ENCODE measurements at places on chromosomes 2 and 18. TPM values are rescaled to one million over a fixed set of nuclear protein-coding genes. Genes with fewer than 3 reads are reported as not detected.

LRRC30 gene
- not detected for total RNA-seq

EGR4 gene
- total RNA-seq = not detected

MBP gene
- 20.7 TPM for total RNA-seq

MTERF4 gene
- total RNA-seq = 58.0 TPM

C2orf92 gene
- total RNA-seq = 2.9 TPM

TTLL4 gene
- 86.9 TPM for total RNA-seq

GRCh38 chr18:9079818-9080528 is 22.5 kb upstream of the NDUFV2 start:
- no peak overlapping the region for H3K4me3 ChIP-seq
- H3K4me1 ChIP-seq = no peaks in the 10 kb centered on the region

DNA sequence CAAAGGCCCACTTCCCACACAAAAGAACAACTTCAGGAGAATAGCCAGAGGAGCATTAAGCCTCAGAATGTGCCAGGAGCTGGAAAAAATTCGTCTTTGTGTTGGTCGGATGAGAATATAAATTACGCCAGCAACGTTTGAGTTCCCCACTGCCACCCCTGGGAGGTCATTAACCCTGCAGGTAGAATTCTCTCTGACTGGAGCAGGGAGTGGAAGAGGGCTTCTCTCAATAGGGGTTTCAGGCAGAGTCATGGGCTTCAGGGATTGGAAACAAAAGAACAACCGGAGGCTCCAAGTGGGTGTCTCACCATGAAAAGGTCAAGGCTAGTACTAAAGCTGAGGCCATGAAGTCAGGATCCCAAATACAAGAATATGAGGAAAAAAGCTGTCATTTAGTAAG is 69.0 kb upstream of the DDX18 start:
- H3K27ac ChIP-seq = no peak overlapping the region
- H3K36me3 ChIP-seq = no peaks in the 10 kb centered on the region
- no peak overlapping the region for H3K4me3 ChIP-seq
- DNase-seq = peak; percentile 10
- H3K27me3 ChIP-seq = no peaks in the 10 kb centered on the region

GRCh38 chr2:203887677-203888076 is 20.1 kb downstream of the CTLA4 start:
- no peaks in the 10 kb centered on the region for H3K36me3 ChIP-seq
- no peak overlapping the region for H3K27ac ChIP-seq
- no peak overlapping the region for H3K4me3 ChIP-seq
- DNase-seq = no peak

GRCh38 chr2:136764452-136765255 is 691 bp upstream of the THSD7B start:
- peak overlapping the region; percentile 80 for H3K4me3 ChIP-seq
- DNase-seq = peak; percentile 81
- no peaks in the 10 kb centered on the region for H3K36me3 ChIP-seq
- peaks cover 70% of the 10 kb centered on the region for H3K27me3 ChIP-seq
- peaks cover 16% of the 10 kb centered on the region for H3K4me1 ChIP-seq

GRCh38 chr2:101608408-101609310 is 88.8 kb upstream of the MAP4K4 start:
- peak overlapping the region; percentile 73 for H3K27ac ChIP-seq
- 0 out of 2 replicates have a peak, but pooled peaks cover 12% of the 10 kb centered on the region for H3K4me1 ChIP-seq
- no peaks in the 10 kb centered on the region for H3K27me3 ChIP-seq
- no peak overlapping the region for H3K4me3 ChIP-seq

GRCh38 chr2:147096671-147097070 is 748.2 kb upstream of the ACVR2A start:
- H3K27ac ChIP-seq = no peak overlapping the region
- H3K36me3 ChIP-seq = no peaks in the 10 kb centered on the region
- H3K4me1 ChIP-seq = peaks cover 18% of the 10 kb centered on the region
- no peak for DNase-seq
- no peak overlapping the region for H3K4me3 ChIP-seq

DNA sequence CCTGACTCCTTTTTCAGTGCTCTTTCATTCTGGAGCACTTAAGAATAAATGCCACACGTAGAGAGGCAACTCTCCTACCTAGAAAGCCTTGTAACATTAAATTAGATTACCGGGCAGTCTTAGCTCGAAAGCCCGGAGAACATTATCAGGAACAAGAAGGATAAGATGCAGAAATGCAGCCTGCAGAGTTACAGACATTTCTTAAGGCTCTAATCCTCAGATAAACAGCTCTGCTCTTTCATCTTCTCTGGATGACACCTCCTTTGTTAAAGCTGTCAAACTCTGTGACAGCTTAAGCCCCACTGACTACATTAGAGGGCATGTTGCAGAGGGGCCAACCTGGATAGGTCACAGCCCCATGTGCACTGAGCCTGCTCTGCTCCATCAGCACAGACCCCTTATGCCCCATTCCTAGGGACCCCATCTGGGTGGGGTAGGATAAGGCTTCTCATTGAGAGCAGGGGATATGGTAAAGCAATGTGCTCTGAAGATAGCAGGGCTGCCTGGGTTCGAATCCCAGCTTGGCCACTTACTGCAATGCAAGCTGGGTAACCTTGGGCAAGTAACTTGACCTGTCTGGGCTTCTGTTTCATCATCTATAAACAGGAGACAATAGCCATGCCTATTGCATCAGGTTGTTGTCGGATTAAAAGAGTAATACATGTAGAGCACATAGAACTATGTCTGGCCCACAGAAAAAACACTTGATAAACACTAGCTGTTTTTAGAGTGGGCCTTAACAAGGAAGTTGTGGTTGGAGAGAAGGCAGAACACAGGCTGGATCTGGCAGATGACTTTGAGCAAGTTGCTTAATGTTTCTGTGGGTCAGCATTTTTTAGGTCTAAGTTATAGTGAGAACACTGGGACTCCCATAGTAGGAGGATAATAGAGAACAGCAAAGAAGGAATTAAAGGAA is 111.4 kb downstream of the THNSL2 start:
- H3K27me3 ChIP-seq = no peaks in the 10 kb centered on the region
- no peak for DNase-seq
- H3K36me3 ChIP-seq = no peaks in the 10 kb centered on the region
- no peak overlapping the region for H3K27ac ChIP-seq
- H3K4me1 ChIP-seq = no peaks in the 10 kb centered on the region

DNA sequence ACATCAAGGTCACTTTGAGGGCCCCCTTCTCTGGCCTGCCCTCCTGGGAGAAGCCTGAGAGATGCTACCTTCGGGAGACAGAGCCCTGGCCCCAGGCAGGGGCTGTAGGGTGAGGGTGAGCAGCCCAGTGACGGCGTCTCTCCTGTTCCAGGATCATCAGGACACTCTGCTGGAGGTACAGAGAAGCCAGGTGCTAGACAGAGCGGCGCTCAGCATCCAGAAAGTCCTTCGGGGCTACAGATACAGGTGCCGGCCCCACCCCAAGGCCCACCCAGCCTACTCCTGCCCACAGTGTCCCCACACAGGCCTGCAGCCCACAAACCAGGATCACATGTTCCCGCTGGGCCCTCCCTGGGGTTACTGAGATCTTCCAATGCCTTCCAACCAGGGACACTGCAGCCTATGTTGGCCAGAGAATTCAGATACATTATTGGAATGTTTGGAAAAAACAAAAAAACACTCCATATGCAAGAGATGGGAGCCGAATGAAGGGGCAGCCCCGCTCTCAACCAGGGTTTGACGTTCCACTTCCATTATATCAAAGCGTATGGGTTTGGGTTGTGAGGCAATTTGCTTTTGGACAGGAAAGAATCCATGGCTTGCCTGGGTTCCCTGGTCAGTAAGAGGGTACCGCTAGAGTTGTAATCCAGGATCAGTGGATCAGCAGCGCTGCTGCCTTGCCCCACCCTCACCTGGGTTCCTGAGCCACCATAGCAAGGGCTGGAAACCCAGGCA is 49.5 kb upstream of the GPR17 start:
- DNase-seq = no peak
- no peak overlapping the region for H3K27ac ChIP-seq
- H3K4me1 ChIP-seq = no peaks in the 10 kb centered on the region
- H3K36me3 ChIP-seq = no peaks in the 10 kb centered on the region
- H3K4me3 ChIP-seq = no peak overlapping the region

DNA sequence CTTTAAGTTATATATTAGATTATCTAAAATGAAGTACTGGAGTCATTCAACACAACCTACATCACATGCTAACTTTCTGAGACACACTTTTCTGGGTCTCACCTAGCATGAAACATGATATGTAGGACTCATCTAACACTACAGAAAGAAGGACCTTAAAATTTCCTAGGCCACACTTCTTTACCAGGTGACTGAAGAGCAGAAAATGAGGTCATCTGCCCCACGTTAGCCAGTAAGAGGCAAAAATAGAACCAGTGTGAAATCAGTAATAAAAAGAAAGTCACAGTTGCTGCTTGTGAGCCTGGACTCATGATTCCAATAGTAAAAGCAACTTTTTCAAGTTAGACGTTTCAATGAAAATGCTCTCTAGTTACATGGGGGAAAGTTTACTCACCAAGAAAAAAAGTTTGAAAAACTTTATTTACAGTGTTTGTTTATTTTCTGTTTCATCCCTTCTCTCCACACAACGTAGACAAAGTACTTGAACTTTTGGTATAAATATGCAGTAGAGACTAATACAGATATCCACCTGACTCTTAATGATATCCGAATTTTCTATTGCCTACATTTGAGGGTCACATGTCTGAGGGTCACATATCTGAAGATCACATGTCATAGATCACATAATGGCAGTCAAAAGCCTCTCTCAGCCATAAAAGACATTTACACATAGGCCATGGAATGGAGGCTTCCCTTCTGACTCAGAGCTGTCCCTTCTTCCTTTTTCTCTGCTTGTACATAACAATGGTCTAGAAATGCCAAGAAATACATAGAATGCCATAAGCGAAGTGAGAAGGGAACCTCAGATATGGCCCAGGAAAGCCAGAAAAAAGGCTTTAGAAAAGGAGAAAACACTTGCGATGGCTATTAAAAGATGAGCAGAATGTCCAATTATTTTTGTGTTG is 362.9 kb downstream of the ZEB2 start:
- no peak overlapping the region for H3K27ac ChIP-seq
- H3K4me3 ChIP-seq = no peak overlapping the region
- peak; percentile 40 for DNase-seq
- H3K27me3 ChIP-seq = no peaks in the 10 kb centered on the region
- peaks cover 13% of the 10 kb centered on the region for H3K4me1 ChIP-seq

DNA sequence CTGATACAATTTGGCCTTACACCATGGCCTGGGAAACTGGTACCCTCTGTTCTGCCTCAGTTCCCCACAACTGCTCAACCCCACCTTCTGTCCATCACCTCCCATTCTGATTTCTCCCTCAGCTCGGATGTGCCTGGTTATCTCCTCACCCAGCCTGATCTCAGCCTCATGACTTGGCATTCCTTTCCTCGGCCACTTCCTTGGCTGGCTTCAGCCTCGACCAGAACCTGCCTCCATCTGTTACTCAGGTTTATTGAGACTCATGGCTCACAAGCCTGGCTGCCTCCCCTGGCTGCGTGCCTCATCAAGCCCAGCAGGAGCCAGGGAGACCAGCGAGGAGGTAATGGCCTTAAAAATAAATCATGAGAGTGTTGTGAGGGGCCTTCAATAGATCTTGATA is 356.2 kb upstream of the SPRED2 start:
- DNase-seq = no peak
- no peaks in the 10 kb centered on the region for H3K27me3 ChIP-seq
- no peaks in the 10 kb centered on the region for H3K4me1 ChIP-seq
- no peaks in the 10 kb centered on the region for H3K36me3 ChIP-seq

DNA sequence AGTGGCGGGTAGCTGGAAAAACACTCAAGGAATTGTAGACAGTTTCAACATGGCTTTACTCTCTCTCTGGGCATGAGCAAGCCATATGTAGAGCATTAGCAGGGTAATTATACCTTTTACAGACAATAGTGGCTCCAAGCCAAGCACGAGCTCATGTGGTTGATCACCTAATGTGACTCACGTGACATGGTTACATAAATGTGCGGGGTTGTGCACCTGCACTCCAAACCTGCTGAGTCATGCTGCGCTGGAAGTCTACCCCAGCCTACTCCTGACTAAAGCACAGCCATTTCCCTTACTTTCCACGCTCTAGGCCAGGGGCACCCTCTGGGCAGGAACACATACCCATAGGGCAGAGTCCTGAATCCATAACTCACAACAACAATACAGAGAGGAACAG is 232.8 kb downstream of the MBD5 start:
- DNase-seq = peak; percentile 33
- H3K4me3 ChIP-seq = no peak overlapping the region
- no peaks in the 10 kb centered on the region for H3K27me3 ChIP-seq
- no peaks in the 10 kb centered on the region for H3K4me1 ChIP-seq
- H3K27ac ChIP-seq = no peak overlapping the region

DNA sequence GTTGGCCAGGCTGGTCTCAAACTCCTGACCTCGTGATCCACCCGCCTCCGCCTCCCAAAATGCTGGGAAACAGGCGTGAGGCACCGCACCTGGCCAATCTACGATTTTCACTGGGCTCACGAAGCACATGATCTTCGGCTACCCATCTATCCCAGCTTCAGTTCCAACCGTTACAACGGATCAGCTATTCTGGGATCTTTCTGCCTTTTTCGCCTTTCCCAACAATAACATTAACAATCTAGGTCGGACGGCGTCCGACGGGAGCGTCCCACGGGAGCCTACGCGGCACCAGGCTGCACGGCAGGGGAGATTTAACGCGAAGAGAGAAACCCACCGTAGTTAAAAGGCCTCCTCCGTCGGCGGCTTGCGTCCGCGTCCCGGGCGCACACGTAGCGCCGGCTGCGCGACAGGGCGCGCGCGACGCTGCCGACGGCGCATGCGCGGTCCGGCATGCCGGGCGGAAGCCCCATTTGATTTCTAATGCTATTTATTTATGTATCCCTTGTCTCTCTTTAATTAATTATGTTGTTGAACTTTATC is at the start of gene MSL3B:
Gene MSL3B, minus strand, starts transcription at position 394 of the 540 bp plus-strand sequence.
- peak; percentile 74 for DNase-seq
- peak within 1 kb of the TSS; percentile 65 for H3K4me3 ChIP-seq
- no peaks in the 10 kb centered on the region for H3K36me3 ChIP-seq
- H3K4me1 ChIP-seq = no peaks in the 10 kb centered on the region
- peaks cover 4% of the 10 kb centered on the region for H3K27me3 ChIP-seq
- peak within 1 kb of the TSS; percentile 73 for H3K27ac ChIP-seq

DNA sequence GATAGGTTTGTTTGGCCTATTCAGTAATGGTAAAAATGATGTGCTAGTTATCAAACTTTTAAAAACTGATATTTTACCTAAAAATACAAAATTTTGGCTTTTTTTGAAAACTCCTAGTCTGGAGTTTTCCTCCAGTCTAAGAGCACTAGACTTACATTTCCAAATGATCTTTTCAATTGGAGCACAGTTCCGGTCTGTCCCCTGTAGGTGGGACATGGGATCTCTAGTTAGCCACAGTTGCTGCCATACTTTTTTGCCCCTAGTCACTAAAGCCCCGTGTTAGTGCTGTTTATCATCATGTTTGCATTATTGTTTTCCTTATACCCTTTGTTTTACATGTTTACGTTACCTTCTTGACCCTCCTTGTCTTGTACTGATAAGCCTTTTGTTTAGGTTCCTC is 52.4 kb downstream of the RELCH start:
- H3K27me3 ChIP-seq = no peaks in the 10 kb centered on the region
- H3K4me1 ChIP-seq = no peaks in the 10 kb centered on the region
- peak; percentile 18 for DNase-seq
- H3K36me3 ChIP-seq = peaks cover 3% of the 10 kb centered on the region
- no peak overlapping the region for H3K27ac ChIP-seq

- no peak overlapping the region for H3K4me3 ChIP-seq
- 0 out of 2 replicates have a peak, but pooled peaks cover 16% of the 10 kb centered on the region for H3K36me3 ChIP-seq
- H3K4me1 ChIP-seq = no peaks in the 10 kb centered on the region
- no peaks in the 10 kb centered on the region for H3K27me3 ChIP-seq
- no peak overlapping the region for H3K27ac ChIP-seq
- no peak for DNase-seq
These were observed 372.5 kb downstream of the CBLN2 start for GRCh38 chr18:72171596-72171995.

GRCh38 chr2:152386266-152386665 is 51.3 kb downstream of the FMNL2 start:
- H3K4me3 ChIP-seq = no peak overlapping the region
- no peaks in the 10 kb centered on the region for H3K36me3 ChIP-seq
- no peak overlapping the region for H3K27ac ChIP-seq
- peaks cover 33% of the 10 kb centered on the region for H3K4me1 ChIP-seq

All from GM23338 (cell line).